ENCODE measurements at places on chromosomes 16 and 17.
A peak's percentile ranks its signal among the peaks of the same experiment; 100 is the strongest.

DNA sequence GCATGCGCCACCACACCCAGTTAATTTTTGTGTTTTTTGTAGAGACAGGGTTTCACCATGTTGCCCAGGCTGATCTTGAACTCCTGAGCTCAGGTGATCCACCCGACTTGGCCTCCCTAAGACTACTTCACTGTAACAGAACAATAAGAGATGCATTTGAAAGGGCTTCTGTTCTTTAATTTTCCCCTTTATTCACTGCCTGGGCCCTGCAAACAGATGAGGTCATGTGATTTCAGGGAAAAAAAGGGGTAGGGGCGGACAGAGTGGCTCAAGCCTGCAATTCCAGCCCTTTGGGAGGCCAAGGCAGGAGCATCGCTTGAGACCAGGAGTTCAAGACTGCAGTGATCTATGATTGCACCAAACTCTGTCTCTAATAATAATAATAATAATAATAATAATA lies 36.3 kb downstream of the TMEM114 start:
- no peak for DNase-seq

- no peak for DNase-seq
Measured at GRCh38 chr16:84886497-84887090, 66.8 kb downstream of the CRISPLD2 start.

DNA sequence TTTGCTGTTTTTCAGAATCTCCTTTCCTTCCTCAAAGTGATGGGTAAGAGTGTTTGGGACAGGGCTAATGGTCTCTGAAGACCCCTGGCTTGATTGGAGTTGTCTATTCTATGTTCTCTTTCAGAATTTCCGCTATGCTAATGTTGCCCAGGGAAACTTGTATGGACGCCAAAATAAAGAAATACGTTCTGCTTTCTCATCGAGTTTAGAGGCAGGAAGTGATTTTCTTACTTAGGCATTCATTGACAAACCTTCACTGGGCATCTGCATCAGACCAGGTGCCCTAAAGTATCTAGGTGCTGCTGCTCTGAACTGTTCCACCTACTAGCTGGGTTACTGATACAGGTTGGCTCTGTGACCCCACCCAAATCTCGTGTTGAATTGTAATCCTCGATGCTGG lies 787.9 kb upstream of the EEF2KMT start:
- DNase-seq: no peak

GRCh38 chr17:79027925-79028491 lies 4.0 kb downstream of the C1QTNF1 start:
- DNase-seq: no peak

DNA sequence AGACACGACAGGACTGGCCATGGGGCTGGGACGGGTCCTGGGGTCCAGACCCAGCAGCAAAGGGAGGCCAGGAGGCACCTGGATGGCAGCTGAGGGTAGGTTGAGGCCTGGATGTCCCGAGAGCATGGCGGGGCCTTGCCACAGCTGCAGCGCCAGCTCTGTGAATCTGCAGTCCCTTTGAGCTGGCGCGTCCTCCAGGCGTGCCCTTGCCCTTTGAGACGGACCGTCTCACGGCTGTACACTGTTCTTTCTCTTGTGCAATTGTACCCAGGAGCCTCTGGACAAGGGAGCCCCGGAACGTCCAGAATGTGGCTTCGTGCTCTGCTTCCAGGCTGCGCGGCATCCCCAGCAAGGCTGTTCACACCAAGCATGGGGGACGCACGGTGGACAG lies 69.5 kb upstream of the CIBAR2 start:
- no peak for DNase-seq

DNA sequence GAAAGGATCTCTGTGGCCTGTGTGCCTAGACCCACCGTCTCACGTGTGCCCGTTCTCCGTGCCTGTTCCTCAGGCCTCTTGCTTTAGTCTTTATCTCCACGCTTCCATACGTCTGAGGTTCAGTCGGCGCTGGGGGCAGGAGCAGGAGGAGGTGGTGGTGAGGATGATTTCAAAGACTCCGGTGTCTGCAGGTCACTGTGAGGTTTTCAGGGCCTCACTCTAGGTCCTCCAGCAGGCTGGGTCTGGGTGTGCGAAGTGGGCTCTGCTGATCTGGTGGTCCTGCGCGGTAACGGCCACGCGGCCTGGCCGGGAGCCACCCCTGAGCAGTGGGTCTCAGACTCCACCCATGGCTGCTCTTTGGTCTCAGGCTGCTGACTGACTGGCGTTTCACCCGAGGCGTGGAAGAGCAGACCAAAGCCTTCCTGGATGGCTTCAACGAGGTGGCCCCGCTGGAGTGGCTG lies 14.4 kb upstream of the CLEC18A start:
- no peak for DNase-seq

DNA sequence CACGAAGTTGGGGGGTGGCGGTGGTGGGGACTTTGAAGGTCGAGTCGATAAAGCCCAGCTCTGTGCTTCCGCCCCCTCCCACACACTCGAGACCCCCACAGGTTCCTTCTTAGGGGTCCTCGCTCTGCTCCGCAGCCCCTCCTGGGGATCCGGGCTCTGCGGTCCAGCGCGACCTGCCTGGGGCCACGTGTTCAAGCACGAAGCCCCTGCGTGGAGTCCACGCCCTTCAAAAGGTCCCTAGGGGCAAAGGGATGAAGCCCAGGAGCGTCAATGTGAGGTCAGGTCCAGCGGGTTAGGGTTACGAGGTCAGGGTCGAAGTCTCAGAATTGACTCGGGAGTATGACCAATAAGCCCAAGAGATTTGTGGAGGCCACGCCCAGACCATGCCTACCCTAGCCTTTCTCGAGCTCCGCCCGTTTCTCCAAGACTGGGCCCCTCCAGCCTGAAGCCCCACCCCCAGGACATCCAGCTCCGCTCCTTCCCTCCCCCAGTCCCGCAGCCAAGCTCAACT lies 786 bp upstream of the CACNA1G start:
- peak; percentile 53 for DNase-seq

DNA sequence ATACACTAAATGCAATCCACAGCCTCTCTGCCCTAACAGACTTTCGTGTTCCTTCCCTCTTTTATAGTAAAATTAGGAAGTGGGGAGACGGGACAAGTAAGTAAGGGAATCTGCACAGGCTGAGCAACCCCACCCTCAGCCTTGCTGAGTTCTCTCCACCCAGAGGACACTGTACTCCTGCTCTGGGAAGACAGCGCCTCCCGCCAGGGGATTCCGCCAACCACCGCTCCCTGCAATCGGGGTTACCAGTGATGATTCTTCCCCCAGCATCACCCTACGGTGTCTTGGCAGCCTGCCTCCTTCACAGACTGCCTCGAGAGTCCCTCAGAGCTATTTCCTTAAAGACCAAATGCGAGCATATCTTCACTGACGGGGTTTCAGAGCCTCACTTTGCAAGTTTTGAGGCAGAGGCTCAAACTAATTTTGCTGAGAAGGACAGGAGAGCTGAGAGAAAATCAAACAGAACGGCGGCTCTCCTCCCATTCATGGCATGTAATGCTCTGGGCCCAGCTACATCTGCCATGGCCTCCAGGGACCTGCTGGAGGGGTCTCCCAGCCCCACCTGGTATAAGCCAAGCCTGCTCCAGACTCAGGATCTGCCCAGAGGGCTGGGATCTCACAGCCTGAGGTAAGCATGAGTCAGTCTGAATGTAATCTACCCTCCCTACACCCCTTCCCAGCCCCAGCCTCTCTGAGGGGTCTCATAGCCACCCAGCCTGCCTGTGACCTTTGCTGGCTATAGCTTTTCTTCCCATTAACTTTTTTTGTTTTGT lies 22.7 kb upstream of the ASGR2 start:
- DNase-seq: no peak

DNA sequence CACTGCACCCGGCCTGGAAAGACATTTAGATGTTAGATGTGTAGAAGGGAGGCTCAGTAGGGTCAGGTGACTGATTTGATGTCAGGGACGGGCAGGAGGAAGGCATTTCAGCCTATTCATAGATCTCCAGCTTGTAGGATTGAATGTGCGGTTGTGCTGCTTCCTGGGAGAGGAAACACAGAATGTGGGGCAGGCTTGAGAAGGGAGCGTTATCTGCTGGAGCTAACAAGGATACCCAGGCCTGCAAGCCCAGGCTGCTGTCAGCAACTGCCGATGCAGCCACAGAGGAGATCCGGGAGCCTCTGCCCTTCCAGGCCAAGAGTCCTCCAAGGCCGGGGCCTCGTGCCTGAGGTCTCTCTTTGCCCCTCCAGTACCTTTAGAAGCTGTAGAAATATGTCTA lies 205.6 kb downstream of the SPECC1 start:
- no peak for DNase-seq

GRCh38 chr16:7585705-7586104 lies 253.1 kb downstream of the RBFOX1 start:
- DNase-seq: no peak

- DNase-seq: no peak
Measured at GRCh38 chr16:47063011-47063724, 80.6 kb downstream of the NETO2 start.

GRCh38 chr16:23506606-23506994 lies 3.7 kb downstream of the GGA2 start:
- no peak for DNase-seq

GRCh38 chr16:727291-727977 lies 528 bp downstream of the HAGHL start:
- DNase-seq: no peak

GRCh38 chr16:58938811-58939210 lies 204.7 kb upstream of the GOT2 start:
- DNase-seq: no peak

- no peak for DNase-seq
Measured at GRCh38 chr16:75074304-75074793, 42.2 kb downstream of the LDHD start.

GRCh38 chr17:81859906-81860755 lies at the start of gene P4HB:
P4HB (minus strand) TSS chr17:81860535; CDS start chr17:81860471, 64 bp downstream.
- DNase-seq: no peak

DNA sequence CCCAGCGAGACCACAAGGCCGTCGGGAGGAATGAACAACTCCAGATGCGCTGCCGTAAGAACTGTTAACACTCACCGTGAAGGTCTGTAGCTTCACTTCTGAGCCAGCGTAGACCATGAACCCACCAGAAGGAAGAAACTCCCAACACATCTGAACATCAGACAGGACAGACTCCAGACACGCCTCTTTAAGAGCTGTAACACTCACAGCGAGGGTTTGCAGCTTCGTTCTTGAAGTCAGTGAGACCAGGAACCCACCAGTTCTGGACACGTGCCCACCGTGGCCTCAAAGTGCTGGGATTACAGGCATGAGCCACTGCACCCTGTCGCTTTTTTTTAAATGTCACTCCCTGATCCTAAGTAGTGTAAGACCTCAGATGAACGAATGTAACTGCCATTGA lies 17.3 kb downstream of the KPNA2 start:
- DNase-seq: no peak

DNA sequence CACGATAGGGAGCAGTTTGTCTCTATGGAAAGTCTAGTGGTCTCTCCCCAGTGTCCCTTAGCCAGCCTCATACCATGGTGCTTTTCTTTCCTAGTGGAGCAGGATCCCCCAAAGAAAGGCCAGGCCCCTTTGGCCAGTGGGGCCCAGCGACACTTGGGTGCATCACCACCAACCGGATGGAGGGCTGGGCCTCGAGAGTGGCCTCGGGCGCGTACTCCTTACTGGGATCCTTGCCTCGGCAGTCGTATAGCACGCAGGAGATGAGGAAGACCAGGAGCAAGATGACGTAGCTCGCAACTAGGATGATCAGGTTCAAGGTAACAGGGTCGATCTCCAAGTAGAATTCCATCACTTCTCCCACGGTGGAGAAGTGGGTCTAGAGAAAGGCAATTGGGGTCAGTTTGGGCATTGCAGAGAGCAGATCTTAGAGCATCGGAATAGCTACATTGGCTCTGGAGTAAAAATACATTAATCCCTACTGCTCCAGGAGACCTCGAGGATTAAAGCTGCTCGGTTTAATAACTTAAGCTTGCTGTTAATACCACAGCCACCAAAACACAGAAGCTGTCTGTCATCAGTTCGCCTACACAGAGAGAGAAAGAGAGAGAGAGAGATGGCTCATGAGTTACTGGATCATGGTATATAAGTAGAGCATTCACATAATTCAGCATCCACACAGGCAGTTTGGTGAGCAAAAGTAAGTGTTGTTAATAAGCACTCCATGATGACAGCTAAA lies at the start of gene SMIM36:
Gene SMIM36 (minus strand): TSS at position 467 of the 736 bp plus-strand sequence.
- no peak for DNase-seq

GRCh38 chr16:66554495-66554894 lies 2.1 kb downstream of the CKLF start:
- no peak for DNase-seq

DNA sequence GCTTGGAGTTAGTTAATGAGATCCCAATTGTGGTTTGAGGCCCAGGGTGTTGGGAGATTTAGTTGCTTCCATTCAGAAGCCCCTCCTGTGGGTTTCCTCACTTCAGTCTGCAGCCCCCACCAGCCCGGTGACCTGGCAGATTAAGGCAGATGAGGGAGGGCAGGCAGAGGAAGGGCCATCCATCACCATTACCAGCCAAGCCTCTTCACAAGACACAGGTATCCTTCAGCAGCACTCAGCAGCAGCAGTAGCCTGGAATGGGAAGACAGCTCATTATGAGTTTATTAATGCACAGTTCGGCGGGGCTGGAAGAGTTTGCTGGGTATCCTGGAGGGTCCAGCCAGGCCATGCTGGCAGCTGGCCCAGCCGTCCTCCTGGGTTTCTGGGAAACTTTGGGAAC lies 90.0 kb upstream of the GPRC5B start:
- no peak for DNase-seq

GRCh38 chr16:86241681-86242080 lies 268.6 kb upstream of the FOXF1 start:
- no peak for DNase-seq

GRCh38 chr17:72171703-72172667 lies 51.2 kb downstream of the SOX9 start:
- no peak for DNase-seq

- no peak for DNase-seq
Measured at GRCh38 chr16:47721006-47721637, 260.0 kb downstream of the PHKB start.

DNA sequence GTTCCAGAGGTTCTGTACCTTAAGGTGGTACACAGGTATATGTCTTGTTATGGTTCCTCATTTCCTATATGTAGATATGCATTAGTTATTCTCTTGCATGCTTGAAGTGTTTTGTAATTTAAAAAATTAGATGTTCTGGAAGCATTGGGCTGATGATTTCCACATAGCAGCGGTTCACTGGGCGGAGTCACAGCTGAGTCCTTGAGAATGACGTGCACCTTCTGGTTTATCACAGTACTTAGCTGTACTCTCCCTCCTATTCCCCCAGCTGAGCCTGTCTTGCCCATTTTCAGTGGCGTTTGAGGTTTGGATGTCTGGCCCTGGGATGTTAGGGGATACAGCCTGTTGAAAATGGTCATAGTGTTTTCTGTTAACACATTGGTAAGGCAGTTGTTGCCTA lies 327.1 kb downstream of the SNX29 start:
- no peak for DNase-seq

- DNase-seq: no peak
Measured at GRCh38 chr16:62701426-62701825, 665.2 kb upstream of the CDH8 start.

- no peak for DNase-seq
Measured at GRCh38 chr16:48434653-48435317, 49.6 kb upstream of the SIAH1 start.

DNA sequence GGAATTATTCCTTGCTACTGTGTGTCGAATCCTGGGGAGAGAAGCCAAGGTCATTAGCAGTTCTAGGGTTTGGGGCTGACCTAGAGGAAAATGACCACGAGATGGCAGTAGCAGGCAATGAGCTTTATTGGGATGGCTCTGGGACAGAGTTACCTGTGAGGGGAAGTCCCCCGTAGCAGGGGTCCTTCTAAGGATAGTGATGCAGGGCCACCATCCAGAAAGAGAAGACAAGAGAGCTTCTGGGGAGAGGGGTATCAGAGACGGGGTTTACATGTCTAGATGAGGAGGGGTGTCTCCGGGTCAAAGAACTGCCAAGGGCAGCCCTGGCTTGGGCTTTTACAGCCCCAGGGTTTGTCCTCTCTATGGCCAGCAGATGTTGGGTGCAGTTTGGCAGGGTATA lies 6.4 kb upstream of the GGT6 start:
- peak; percentile 71 for DNase-seq

Measured in body of pancreas (tissue), 4 donors.